ENCODE measurements at places on chromosomes 2 and 18.

GRCh38 chr2:130786076-130786475, 30.7 kb downstream of the AMER3 start:
- DNase-seq, result no peak

- DNase-seq, result no peak
These were observed 718.8 kb downstream of the DPP10 start for GRCh38 chr2:115161081-115161770.

DNA sequence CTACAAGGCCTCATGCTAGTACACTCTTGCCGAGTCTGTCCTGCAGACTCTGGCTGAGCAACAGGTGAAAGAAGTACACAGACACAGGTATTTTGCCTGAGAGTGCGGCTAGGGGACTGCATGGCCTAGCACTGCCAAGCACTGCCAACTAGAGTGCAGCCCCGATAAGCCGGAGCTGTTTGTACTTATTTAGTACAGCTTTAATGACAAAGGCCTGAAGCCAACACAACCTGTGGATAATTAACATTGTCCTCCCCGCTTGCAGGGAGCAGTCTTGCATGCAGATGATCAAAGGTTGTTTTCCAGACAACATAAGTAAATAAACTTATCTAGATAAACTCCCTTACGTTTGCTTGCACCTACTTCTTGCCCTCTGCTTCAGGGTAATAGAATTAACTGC, 63.7 kb upstream of the MMADHC start:
- DNase-seq, result no peak

DNA sequence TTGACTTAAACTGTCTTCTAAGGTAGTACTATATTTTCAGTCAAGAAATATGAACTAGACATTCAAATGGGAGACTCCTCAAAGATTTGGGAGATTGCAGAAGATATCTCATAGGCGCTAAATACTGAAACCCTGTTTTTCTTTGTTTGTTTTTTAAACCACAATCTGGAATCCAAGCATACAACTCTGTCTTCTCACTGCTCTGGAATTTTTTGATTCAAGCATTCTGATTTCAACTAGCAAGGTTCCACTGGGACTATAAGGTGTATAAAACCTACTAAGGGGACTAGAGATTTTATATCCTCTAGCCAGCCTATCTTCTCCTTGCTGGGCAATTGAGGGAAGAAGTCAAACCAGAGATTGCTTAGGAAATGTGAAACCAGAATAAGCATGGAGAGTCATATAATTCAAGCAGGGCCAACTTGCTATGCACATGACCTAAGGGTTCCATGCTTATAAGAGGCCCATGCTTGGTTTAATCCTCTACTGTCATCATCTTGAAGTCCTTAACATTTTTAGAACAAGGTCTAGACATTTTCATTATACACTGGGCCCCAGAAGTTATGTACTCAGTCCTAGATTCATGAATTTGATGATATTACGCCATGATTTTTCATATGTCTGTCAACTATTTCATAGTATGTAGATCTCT, 405.5 kb downstream of the PARD3B start:
- no peak for DNase-seq

DNA sequence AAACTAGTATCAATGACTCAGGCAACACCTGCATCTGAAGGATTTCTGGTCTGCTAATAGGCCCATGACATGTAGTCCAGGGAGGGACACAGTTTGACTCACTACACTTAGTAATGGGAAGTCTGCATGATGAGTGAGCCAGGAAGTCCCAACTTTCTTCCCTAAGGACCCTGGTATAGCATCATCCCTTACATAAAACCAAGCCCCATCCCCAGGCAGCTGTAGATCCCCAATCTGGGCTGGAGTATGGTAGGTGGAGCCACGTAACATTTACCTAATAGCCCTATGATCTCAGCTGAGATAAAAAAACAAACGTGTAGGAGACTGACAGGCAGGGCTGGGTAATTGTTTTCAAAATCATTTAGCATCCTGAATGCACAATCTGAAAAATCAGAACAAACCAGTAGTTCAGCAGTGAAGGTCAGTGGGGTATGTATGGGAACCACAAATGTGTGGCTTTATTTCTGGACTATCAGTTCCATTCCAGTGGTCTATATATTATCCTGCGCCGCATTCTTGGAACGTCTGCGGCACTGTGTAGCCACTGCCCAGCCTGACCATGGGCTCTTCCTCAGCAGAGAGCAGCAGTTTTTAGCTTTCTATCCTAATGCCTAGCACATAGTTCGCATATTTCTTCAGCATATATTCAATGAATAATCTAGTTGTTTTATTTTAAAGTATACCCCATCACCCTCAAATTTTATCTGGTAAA, 33.5 kb downstream of the EPB41L3 start:
- no peak for DNase-seq

DNA sequence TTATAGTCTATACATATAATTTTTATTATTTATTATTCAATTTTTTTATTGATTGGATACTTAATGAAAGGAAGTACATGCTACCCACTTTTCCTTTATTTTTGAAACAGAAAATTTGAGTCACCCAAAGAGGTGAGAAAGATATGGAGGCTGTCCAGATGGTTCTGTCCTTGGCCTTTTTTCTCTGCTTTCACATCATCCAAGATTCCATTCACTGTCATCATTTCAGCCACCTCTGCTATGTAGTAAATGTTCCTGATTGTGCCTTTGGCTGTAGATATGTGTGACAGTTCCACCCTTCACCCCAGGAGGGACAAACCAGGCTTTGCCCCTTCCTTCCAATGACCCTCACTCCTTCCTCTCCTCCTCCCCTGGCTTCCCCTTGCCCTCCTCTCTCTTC, 675.7 kb upstream of the ID2 start:
- no peak for DNase-seq

DNA sequence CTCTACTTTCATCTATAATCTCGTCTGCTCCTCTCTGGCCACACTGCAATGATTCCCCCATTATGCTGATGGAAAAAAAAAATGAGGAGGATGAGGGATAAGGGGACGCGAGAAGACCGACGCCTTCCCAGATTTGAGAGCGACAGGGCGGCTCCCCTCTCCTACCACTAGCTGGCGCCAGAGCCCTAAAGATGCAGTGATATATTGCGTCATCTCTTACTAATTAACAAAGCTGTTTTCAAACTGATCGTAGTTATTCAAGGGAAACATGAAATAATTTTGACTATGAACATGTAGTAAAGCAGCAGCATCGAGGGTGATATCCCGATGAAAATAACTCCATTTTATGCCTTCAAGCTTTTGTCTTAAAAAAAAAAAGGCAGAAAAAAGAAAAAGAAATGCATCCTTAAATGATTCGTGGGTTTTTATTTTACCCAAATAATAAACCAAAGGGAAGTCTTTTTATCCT, 48.0 kb upstream of the HNRNPA3 start:
- DNase-seq, result peak; percentile 90

DNA sequence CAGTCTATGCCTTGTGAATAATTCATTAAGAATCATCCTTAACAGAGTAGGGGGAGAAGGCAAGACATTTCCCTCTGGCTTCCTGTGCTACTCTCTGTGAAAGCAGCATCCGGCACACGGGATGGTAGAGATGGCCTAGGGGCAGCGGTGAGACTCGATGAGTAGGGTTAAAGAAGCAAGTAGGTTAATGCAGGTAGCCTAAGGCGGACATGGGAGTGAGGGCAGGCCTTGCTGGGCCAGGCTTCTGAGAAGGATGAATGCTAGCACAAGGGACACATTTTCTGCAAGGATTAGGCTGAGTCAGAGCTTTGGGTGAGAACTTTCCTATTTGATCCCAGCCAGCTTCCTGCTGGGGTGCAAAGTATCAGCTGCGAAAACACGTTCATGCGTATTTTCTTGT, 80.8 kb downstream of the NXPH2 start:
- no peak for DNase-seq

DNA sequence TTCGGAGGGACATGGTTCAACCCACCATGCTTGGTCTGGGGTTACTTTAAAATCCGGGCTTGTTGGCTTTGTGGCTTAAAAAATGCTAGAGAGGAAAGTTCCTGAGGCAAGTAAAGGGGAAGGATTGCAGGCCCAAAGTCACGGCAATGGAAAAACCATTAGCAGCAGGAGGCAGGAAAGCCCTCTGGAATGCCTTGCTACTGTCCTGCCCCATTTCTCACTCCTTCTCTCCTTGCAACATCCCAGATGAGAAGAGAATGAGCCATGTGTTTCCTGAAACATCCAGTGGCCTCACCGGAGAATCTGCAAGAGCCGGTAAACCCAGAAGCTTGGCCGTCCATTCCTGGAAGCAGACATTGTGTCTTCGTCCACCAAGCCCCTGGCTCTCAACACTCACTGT, 97.4 kb upstream of the LCLAT1 start:
- no peak for DNase-seq

DNA sequence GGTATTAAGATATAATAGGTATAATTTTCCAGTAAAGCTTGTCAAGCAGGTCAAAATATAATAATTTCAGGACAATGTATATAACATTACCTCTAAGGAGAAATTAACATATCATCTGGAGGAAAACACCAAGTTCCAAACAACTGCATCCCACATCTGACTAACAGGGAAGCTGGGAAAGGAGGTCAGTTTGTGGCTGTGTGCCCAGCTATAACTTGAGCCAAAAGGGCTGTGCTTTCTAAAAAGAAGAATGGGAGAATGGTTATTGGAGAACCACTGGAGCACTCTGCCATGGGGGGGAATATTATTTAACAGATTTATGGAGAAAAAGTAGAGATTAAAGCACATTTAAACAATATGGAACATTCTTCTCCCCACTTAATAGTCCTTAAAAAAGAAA, 390.6 kb upstream of the PKDCC start:
- no peak for DNase-seq

- DNase-seq, result no peak
These were observed 739.3 kb downstream of the SLC4A3 start for GRCh38 chr2:220366765-220367164.

- DNase-seq, result no peak
These were observed 16.3 kb downstream of the FOSL2 start for GRCh38 chr2:28408764-28409599.

DNA sequence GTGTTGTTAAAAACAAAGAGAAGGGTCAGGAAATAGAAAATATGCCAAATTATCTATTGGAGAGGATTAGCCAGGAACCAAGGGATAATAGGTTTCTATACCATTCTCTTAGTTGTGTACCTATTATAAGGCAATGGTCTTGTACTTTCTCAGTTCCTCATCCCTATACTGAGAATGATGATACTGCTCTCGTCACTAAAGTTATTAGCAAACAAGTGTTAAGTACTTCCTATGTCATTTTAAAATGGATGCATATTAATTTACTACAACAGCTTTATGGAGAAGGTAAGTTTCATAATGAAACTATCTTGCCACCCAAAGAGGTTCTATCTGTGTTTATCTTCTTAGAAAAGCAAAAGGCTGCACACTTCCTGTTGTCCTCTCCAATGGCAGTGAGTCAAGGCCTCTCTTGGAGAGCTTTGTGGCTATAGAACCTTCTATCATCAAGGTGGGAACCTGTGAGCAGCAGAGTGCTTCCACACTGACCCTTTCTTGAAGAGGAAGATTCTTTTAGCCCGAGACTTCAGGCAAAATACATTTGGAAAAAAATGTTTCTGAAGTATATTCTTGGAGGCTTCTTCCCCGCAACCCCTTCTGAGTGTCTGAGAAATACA, 460.7 kb upstream of the FANCL start:
- no peak for DNase-seq

GRCh38 chr2:74502720-74503505, 3.5 kb upstream of the LBX2 start:
- peak; percentile 7 for DNase-seq

- no peak for DNase-seq
These were observed 54.6 kb upstream of the TXNDC2 start for GRCh38 chr18:9831036-9831722.

DNA sequence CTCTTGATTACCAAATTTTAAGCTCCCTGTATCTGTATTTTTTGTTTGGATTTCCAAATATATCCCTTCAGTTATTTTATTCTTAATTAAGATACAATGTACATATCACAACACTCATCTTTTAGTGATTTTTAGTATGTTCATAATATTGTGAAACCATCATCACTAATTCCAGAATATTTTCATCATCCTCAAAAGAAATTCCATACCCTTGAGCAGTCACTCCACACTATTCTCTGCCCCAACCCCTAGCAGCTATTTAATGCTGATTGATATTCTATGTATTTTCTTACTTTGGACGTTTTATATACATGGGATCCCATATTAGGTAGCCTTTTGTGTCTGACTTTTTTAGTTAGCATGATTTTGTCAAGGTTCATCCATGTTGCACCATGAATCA, 127.4 kb upstream of the SLC8A1 start:
- DNase-seq, result no peak

DNA sequence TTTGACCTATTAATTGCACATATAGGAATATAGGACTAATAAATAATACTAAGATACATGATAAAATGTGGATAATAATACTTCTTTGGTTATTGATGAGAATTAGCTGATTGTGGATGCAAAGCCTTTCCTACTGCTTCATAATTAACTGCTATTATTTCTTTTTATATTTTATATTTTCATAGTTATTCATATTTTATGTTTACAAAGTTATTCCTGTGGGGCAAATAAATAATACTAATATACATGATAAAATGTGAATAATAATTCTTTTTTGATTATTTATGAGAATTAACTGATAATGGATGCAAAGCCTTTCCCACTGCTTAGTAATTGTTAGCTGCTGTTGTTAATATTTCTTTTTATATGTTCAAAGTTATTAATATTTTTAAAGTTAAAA, 146.7 kb downstream of the EHBP1 start:
- no peak for DNase-seq

DNA sequence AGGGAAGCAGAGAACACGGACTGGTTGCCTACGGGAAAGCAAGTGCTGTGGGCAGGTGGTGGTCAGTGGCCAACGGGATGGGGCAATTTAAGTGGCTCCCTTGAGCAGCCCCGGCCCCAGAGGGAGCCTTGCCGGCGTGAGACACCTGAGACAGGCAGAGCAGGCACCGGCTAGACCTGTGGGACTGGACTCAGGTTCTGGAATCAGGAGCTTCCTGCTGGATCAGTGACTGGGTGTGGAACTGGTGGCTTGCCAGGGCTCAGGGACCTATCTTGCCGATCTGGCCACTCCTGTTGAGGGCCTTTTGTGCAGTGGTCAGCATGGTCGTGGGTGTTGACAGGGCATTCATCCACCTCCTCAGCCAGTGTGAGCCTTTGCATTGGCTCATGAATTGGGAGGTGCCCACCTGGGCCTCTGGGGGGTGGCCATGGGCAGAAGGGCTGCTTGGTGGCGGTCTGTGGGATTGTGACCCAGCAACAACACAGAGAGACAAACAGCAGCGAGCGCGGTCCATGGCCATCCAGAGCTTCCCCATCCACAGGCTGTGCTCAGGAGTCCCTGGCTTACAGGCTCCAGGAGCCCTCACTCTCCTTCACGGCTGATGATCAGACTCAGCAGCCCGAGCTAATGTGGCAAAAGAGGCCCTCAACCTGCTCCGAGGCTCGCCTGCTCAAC, 85.4 kb upstream of the ZNF516 start:
- no peak for DNase-seq

Data from NCI-H345 (cell line).